ENCODE measurements at places on chromosomes 12 and 14.

DNA sequence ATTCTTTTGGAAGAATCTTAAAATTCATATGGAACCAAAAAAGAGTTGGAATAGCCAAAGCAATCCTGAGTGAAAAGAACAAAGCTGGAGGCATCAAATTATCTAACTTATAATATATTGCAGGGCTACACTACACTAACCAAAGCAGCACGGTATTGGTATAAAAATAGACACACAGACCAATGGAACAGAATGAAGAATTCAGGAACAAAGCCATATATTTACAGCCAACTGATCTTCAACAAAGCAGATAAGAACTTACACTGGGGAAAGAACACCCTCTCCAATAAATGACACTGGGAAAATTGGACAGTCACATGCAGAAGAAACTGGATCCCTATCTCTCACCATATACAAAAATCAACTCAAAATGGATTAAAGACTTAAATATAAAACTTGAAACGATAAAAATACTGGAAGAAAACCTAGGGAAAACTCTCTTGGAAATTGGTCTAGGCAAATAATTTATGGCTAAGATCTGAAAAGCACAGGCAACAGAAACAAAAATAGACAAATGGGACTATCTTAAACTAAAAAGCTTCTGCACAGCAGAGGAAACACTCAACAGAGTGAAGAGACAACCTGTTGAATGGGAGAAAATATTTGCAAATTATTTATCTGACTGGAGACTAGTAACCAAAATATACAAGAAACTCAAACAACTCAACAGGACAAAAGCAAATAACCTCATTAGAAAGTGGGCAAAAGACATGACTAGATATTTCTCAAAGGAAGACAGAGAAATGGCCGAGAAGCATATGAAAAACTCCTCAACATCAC lies 286.3 kb downstream of the ITPR2 start:
- no peak for DNase-seq

GRCh38 chr12:10366875-10367274 lies 23.0 kb downstream of the KLRK1 start:
- DNase-seq = no peak

GRCh38 chr12:2980630-2981029 lies 21.4 kb downstream of the TEAD4 start:
- DNase-seq = no peak

GRCh38 chr14:93108105-93108504 lies 7.6 kb downstream of the ITPK1 start:
- DNase-seq = peak; percentile 60
